SW480 (cell line): ENCODE measurements at places on chromosomes 3 and 15.

GRCh38 chr3:120163816-120164215 is 69.6 kb upstream of the GSK3B start:
- DNase-seq: no peak

DNA sequence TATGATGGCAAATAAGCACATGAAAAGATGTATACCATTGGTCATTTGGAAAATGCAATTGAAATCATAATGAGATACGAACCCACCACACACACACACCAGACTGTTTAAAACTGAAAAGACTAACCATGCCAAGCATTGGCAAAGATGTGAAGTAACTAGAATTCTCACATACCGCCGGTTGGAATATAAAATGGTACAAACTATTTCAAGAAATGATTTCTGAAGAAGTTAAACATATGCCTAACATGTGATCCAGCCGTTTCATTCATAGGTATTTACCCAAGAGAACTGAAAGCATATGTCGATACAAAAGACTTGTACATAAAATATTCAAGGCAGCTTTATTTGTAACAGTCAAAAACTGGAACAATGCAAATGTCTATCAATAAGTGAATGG is 28.9 kb downstream of the HES1 start:
- DNase-seq: no peak

DNA sequence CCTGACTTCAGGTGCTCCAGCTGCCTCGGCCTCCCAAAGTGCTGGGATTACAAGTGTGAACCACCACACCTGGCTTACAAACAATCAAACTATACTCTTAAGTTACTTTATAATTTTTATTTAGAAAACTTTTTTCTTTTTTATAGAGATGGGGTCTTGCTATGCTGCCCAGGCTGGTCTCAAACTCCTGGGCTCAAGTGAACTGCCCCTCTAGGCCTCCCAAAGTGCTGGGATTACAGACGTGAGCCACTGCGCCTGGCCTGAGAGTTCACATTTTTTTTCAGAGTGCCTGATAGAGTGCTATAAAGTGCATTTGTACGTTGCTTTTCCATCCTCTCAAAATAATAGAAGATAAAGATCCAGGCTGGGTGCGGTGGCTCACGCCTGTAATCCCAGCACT is 102.0 kb upstream of the TBL1XR1 start:
- DNase-seq: no peak

DNA sequence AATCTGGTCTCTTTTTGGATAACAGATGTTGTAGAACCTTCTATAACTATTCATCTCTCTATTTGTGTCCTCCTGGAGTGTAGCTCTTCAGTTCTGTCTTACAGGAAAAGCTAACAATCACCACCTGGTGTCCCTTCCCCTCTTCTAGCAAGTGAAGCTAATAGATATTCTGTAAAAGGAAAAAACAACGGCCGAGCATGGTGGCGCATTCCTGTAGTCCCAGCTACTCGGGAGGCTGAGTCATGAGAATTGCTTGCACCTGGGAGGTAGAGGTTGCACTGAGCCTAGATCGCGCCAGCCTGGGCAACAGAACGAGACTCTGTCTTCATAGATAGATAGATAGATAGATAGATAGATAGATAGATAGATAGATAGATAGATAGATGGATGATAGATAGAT is 779.4 kb downstream of the TUSC7 start:
- no peak for DNase-seq
